ENCODE measurements at places on chromosomes 5 and 9. TPM values are rescaled to one million over a fixed set of nuclear protein-coding genes. Genes with fewer than 3 reads are reported as not detected.

The TMC1 gene
- total RNA-seq, result 0.74 TPM

The ARSI gene
- 0.68 TPM for total RNA-seq

The DTWD2 gene
- 3.1 TPM for total RNA-seq

The PLAC8L1 gene
- total RNA-seq, result not detected

The SCGB3A2 gene
- not detected for total RNA-seq

The NSD1 gene
- 64.7 TPM for total RNA-seq

The PALM2AKAP2 gene
- 0.23 TPM for total RNA-seq

The CHD1 gene
- 104 TPM for total RNA-seq

The FUT7 gene
- not detected for total RNA-seq

The ARL14EPL gene
- total RNA-seq, result not detected

The GRXCR2 gene
- total RNA-seq, result not detected

The WNT8A gene
- not detected for total RNA-seq

The NIPAL4 gene
- not detected for total RNA-seq

The SVEP1 gene
- total RNA-seq, result 0.05 TPM
